CD4-positive, alpha-beta memory T cell (primary cell): ENCODE measurements at places on chromosomes 1 and 21.

GRCh38 chr1:116990612-116991151, 10.9 kb upstream of the CD101 start:
- DNase-seq, result no peak

DNA sequence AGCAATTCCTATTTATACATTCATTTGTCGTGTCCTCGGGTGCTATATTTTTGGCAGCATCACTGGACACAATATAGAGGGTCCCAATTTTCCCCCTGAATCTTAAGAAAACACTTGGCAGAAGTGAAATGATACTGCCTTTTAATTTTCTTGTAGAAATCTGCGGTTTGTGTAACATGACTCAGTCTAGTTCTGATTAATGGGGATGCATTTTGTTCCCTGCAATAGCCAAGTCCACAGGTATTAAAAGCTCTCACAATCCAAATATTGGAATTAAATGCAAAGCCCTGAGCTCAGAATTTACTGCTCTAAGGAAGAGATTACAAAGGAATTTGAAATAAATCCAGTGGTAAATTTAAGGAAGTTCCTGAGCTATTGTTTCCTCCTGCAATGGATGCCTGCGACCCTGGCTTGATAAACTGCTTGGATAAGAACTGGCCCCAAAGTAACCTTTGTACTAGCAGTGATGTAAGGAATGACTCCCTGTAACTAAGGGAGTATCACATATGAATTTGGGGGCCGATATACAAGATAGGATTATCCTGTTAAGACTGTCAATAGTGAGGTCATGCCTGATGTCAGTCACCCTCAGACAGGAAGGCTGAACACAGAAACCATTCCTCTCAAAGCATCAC, 349.7 kb upstream of the C1orf87 start:
- DNase-seq, result no peak

- no peak for DNase-seq
Observed at GRCh38 chr21:31647650-31648049, 11.8 kb upstream of the SOD1 start.

- no peak for DNase-seq
Observed at GRCh38 chr1:189851806-189852367, 625.8 kb downstream of the BRINP3 start.

DNA sequence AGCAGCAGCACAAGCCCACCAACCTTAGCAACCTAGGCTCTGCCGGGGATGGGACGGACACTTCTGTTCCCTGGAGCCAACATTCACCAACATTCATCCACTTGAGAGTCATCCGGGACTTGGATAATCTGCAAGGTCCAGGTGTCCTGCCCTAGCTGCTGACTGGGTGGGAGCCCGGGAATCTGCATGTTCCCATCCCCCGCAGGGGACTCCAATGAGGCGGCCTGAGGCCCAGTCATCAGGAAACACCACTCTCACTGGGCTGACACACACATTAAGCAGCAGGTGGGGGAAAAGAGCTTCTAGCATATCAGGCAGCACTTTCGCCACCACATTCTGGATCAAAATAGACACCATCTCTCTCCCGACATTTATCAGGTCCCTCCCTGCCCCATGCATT, 38.4 kb upstream of the CCSAP start:
- no peak for DNase-seq

DNA sequence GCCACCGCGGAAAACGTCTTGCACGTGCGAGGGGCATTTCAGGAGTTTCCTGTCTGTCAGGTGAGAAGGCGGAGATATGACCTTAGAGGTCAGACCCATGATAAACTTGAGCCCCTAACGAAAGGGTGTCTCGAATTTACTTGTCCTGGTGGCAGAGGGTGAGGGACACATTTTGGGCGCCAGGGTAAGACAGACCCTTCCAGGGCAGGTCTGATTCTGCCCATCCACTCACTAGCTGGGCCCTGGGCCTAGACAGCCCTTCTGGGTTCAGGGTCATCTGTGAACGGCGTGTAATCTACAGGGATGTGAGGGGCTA, 395 bp upstream of the CSRP1 start:
- no peak for DNase-seq
